Fibroblast of pulmonary artery (primary cell): ENCODE measurements at places on chromosomes 2 and 18.
A peak's percentile ranks its signal among the peaks of the same experiment; 100 is the strongest.

- peak; percentile 68 for DNase-seq
These were observed 123.2 kb downstream of the SMAD7 start for GRCh38 chr18:48827291-48828193.

DNA sequence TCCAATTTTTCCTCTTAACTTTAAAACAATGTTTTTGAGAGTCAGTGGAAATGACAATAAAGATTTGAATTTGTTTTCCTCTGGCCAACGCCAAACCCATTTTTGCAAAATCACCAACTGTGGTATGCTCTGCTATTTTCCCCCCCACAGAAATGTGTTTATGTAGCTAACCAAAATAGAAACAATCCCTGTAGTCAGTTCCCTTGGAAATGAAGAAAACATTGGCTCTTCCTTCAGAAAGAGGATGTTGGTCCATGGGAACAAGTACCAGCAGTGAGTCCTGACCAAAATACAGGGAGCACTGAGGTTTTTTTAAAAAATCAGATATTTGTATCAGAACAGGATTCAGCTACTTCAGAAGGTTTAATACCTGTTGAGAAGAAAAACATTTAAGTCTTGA lies 65.3 kb downstream of the SLC40A1 start:
- no peak for DNase-seq

DNA sequence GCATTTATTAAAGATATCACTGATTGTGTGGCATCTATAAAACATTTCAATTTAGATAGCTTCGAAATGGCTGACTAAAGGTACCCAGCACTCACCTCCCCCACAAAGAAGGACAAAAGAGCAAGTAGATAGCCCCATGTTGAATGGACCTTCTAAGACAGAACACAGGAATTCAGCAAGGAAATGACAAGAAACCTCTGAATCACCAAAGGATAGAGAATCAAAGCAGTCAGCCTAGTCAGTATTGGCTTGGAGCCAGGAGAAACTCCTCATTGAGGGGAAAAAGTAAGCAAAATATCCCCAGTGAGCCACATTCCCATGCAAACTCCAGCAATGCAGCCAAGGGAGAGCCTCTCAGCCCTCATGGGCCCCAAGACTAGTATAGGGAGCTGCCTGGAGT lies 113.7 kb downstream of the BARD1 start:
- DNase-seq: peak; percentile 44

DNA sequence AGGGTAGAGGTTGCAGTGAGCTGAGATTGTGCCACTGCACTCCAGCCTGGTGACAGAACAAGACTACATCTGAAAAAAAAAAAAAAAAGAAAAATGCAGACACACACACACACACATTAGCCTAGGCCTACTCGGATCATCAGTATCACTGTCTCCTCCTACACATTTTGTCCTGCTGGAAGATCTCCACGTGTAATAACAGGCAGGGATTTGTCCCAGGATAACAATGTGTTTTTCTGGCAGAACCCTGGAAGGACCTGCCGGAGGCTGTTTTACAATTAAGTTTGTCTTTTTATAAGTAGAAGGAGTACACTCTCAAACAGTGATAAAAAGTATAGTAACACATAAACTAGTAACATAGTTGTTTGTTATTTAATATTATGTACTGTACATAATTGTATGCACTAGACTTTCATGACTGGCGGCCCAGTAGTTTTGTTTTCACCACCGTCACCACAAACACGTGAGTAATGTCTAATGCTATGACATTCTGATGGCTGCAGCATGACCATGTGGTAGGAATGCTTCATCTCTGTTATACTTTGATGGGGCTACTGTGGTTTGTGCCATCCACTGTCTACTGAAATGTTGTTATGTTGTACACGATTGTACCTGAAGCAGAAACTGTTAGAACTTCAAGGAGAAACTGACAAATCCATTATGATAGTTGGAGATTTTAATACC lies 130.6 kb downstream of the ATP9B start:
- peak; percentile 46 for DNase-seq
